ENCODE measurements at places on chromosomes 1 and 21.

DNA sequence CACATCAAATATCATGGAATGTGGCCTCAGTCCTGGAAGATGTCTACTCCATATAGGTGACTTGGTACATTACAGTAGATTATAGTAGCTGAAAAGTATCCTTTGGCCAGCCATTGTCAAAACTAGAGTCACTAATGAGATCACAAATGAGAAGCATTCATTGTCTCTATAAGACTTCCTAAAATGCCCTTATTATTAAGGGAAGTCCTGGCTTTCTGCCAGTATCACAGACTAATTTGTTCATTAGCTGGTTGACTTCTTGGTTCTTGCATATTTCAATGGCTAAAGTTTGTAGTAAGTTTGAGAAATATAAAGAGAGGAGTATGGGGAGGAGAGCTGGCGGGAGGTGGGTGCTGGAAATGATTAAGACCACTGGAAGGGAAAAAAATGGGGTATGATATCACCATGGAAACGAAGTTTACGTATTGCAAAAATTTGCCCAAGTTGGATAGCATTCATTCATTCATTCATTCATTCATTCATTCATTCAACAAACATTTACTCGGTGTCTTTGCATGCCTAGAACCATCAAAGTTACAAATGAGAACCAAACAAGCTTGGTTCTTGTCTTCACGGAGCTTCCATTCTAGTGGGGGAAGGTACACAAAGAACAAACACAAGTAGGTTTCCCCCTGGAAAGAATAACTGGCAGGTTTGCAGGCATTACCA, 11.7 kb upstream of the B3GALNT2 start:
- no peaks in the 10 kb centered on the region for H3K27me3 ChIP-seq
- no peak for DNase-seq
- H3K27ac ChIP-seq, result no peak overlapping the region
- H3K4me3 ChIP-seq, result no peak overlapping the region

DNA sequence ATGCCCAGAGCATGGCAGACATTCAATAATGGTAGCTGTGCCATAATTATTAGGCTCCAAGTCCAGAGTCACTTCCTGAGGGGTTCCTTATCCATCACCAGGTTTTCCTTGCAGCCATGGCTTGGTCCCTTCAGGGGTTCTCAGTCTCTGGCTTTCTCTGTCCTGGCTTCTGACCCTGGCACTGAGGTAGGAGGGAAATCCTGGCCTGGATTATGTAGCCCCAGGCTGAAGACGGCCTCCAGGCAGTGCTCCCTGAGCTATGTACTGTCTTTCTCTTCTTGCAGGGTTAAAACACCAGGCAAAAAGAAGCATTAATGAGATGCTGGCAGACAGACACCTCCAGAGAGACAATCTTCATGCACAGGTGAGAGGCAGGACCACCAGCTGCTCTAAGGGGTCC, 9.5 kb upstream of the PADI3 start:
- DNase-seq, result no peak
- no peaks in the 10 kb centered on the region for H3K36me3 ChIP-seq
- H3K27me3 ChIP-seq, result no peaks in the 10 kb centered on the region
- no peak overlapping the region for H3K27ac ChIP-seq

- H3K27me3 ChIP-seq, result peaks cover 17% of the 10 kb centered on the region
- H3K4me1 ChIP-seq, result no peaks in the 10 kb centered on the region
- H3K27ac ChIP-seq, result no peak overlapping the region
Measured at GRCh38 chr1:33378976-33379375, 51.9 kb downstream of the PHC2 start.

DNA sequence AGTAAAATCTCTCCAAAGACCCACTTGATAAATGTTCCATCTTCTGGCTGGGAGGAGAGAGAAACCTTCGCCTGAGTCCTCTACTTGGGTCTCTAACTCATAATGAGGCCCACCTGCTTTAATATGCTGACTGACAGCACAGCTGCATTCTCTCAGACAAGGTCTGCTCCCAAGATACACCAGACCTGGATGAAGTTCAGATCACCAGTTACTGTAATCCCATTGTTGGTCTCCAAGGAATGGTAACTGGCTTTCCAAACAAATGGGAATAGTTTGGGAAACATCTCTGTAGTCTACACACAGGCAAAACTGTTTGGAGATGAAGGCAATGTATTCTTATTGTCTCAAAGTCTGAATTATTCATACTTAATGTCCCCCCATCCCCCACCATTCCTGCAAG, 27.9 kb upstream of the COL24A1 start:
- no peaks in the 10 kb centered on the region for H3K27me3 ChIP-seq
- H3K36me3 ChIP-seq, result no peaks in the 10 kb centered on the region
- no peaks in the 10 kb centered on the region for H3K4me1 ChIP-seq
- H3K4me3 ChIP-seq, result no peak overlapping the region

DNA sequence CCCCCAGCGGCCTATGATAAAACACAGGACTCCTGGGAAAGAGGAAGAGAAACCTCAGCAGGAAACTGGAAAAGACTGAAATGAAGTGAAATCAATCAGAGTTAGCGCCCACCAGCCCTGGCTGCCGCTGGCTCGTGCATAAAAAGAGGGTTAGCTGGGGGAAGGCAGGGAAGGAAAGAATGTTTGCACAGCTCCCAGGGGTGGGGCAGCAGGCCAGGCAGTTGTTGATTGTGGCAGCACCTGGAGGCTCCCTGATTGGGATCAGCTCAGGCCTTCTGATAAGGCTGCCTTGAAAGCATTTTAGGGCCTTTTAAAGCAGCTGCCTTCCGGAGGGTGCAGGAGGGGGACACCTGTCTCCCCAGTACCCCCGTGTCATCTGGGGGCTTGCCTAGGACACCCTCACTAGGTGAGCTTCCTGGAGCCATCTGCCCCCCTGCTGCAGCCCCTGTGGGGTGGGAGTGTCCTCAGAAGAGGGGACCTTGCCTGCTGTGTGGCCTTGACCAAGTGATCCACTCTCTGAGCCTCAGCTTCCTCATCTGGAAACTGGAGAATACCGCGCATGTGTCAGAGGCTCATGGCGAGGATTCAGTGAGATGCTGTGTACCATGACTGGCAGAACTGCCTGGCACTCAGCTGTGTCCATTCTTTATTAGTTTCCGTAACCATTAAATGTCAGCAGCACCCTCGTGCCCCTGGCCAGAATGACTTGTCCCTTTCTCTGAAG, 6.6 kb downstream of the EPHB2 start:
- no peak overlapping the region for H3K4me3 ChIP-seq
- no peaks in the 10 kb centered on the region for H3K36me3 ChIP-seq
- no peak for DNase-seq

- DNase-seq, result no peak
- no peaks in the 10 kb centered on the region for H3K36me3 ChIP-seq
- no peaks in the 10 kb centered on the region for H3K4me1 ChIP-seq
- no peaks in the 10 kb centered on the region for H3K27me3 ChIP-seq
Measured at GRCh38 chr1:115300087-115300876, 37.8 kb downstream of the NGF start.

GRCh38 chr1:185328255-185328654, 11.2 kb upstream of the IVNS1ABP start:
- no peak overlapping the region for H3K4me3 ChIP-seq
- H3K27me3 ChIP-seq, result no peaks in the 10 kb centered on the region
- no peak overlapping the region for H3K27ac ChIP-seq
- no peak for DNase-seq
- no peaks in the 10 kb centered on the region for H3K36me3 ChIP-seq

DNA sequence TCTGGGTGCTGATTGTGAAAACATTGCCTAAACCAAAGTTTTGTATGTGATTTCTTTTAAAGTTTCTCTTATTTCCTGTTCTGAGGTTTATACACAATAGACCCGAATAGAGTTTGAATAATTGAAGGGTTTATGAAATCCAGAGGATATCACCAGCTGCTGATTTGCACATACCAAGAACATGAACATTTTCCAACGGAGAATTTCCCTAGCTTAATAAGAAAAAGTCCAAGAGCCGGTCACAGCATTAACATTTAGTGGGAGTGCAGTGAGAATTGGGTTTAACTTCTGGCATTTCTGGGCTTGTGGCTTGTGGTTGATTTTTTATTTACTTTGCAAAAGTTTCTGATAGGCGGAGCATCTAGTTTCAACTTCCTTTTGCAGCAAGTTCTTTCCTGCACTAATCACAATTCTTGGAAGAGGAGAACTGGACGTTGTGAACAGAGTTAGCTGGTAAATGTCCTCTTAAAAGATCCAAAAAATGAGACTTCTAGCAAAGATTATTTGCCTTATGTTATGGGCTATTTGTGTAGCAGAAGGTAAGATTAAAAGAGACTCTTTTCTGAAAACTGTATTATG, at the start of gene CFH:
CFH (plus strand) TSS at position 407 of the 579 bp plus-strand sequence; CDS start at position 482, 75 bp downstream.
- no peaks in the 10 kb centered on the region for H3K4me1 ChIP-seq
- H3K27me3 ChIP-seq, result no peaks in the 10 kb centered on the region
- no peak within 1 kb of the TSS for H3K4me3 ChIP-seq
- DNase-seq, result no peak
- no peak within 1 kb of the TSS for H3K27ac ChIP-seq

- H3K4me1 ChIP-seq, result no peaks in the 10 kb centered on the region
- no peak overlapping the region for H3K4me3 ChIP-seq
- no peaks in the 10 kb centered on the region for H3K27me3 ChIP-seq
- H3K27ac ChIP-seq, result no peak overlapping the region
Measured at GRCh38 chr1:38076038-38076437, 29.4 kb upstream of the POU3F1 start.

- peaks cover 8% of the 10 kb centered on the region for H3K27me3 ChIP-seq
- H3K27ac ChIP-seq, result no peak overlapping the region
- DNase-seq, result no peak
- no peaks in the 10 kb centered on the region for H3K4me1 ChIP-seq
Measured at GRCh38 chr21:41510500-41510899, 2.5 kb upstream of the TMPRSS2 start.
